ENCODE measurements at places on chromosomes 13 and 19.
A peak's percentile ranks its signal among the peaks of the same experiment; 100 is the strongest.

- no peak for DNase-seq
Measured at GRCh38 chr13:60260440-60260839, 96.7 kb upstream of the DIAPH3 start.

DNA sequence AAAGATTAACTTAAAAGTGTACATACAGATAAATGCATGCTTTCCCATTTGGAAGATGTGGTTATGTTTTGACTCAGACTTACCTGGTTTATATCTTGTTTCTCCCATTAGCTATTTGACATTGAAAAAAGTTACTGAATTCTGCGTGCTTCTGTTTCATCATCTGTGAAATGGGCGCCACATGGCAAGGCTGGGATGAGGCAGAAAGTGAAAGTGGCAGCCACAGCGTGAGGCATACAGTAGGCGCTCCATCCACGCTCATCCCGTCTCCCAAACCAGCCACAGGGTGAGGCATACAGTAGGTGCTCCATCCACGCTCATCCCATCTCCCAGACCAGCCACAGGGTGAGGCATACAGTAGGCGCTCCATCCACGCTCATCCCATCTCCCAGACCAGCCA lies 14.0 kb upstream of the TMEM255B start:
- no peak for DNase-seq

- no peak for DNase-seq
Measured at GRCh38 chr19:1237754-1238368, at the start of gene CBARP. Gene CBARP, minus strand, starts transcription at chr19:1238005. Its CDS starts 1,905 bp downstream, at chr19:1236100.

GRCh38 chr13:45229172-45229571 lies 28.3 kb upstream of the KCTD4 start:
- no peak for DNase-seq

DNA sequence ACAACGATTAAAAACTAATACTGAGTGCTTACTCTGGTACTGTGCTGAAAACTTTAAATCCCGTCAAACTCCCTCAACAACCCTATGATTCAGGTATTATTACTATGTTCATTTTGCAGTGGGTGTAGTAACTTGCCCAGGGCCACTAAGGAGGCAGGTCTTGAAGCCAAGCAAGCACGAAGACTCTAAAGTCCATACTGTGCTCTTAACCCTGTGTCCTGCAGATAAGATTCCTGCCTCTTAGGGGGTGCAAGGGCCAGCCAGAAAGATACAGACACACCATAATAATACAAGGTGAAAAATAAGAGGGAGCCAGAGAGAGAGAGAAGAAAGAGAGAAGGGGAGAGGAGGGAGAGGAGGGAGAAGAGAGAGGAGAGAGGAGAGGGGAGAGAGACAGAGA lies 95.5 kb downstream of the CDADC1 start:
- no peak for DNase-seq

GRCh38 chr19:52391135-52391534 lies 6.5 kb upstream of the ZNF528 start:
- no peak for DNase-seq

GRCh38 chr13:50420718-50421472 lies 405.7 kb downstream of the KCNRG start:
- no peak for DNase-seq

- DNase-seq = no peak
Measured at GRCh38 chr13:111911754-111912452, 155.0 kb upstream of the SOX1 start.

DNA sequence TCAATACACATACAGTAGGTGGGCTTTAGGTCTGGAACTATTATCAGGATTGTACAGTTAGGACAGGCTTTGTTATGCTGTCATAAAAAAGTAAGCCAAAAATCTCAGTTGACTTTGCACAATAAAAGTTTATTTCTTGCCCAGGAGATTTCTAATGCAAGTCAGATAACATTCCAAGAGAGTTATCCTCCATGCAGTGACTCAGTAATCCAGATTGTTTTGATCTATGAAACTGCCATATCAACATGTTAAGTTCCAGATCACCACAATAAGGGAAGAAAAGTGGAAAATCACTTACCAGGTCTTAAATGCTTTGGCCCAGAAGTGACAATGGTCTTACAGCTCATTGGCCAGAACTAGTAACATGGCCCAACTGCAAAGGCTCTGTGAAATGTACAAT lies 636.2 kb upstream of the KLF12 start:
- no peak for DNase-seq

DNA sequence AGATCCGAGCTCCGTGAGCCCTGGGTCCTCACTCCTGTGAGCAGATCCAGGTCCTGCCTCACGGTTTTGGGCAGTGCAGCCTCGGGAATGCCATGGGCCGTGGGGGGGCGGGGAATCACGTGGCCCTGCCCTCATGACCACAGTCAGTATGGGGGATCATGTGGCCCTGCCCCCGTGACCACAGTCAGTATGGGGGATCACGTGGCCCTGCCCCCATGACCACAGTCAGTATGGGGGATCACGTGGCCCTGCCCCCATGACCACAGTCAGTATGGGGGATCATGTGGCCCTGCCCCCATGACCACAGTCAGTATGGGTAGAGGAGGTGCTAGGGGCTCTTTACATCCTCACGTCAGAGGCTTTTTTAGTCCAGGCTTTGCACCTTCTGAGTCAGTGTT lies 64.3 kb upstream of the F7 start:
- DNase-seq = no peak

- DNase-seq = no peak
Measured at GRCh38 chr13:99733346-99733745, 232.1 kb downstream of the TM9SF2 start.

- DNase-seq = no peak
Measured at GRCh38 chr19:35023428-35023827, 6.8 kb upstream of the SCN1B start.

- DNase-seq = no peak
Measured at GRCh38 chr19:4717966-4718701, 5.5 kb downstream of the DPP9 start.

DNA sequence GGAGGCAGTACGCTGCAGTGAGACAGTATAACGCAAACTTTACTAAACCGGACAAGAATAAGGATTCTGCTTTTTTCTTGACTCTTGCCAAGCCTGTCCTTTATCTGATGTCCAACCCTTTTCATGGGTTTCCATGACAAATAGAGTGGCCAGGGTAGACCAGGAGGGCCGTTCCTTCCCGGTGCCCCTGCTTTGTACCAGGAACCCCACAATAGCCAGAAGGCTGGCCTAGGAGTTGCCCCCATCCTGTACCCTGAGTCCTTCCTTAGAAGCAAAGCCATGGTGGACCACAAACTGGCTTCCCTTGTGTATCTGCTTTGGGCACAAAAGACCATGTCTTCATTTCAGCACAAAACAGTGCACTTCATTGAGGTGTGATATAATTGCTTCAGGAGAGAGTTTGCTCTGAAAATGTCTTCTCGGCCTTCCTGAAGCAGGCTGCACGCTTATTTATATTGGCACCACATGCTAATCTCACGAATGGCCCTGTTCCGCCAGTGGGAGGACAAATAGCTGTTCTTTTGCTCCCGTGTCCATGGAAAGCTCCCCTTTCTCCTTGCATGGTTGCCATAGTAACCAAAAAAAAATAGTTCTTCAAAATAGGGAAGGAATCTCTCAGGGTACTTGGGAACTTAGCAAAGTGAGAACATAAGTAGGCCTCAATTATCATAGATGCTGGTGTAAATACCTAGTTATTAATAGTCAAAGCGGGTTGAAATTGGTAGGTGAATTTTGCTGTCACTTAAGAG lies 222.1 kb downstream of the ZIC5 start:
- no peak for DNase-seq

DNA sequence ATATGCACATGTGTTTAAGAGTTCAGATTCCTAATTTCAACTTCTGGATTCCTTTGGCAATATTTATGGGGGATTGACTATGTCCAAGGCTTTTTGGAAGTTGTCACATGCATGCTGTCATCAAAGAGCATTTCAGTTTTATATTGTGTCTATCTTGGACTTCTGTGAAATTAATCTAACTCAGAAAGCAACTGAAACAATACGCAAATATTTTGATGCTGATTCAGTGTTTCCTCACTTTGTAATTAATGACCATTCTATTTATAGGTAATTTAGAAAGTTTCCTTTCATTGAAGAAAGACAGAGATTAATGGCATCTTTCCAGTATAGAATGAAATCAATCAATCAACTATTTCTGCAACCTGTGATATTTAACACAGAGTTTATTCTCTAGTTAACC lies 550.1 kb downstream of the PCDH9 start:
- DNase-seq = no peak

GRCh38 chr13:52695856-52696255 lies 43.2 kb downstream of the SUGT1 start:
- no peak for DNase-seq

- no peak for DNase-seq
Measured at GRCh38 chr13:94583926-94584325, 12.0 kb downstream of the TGDS start.

- peak; percentile 10 for DNase-seq
Measured at GRCh38 chr19:46718157-46718933, 1.4 kb upstream of the PRKD2 start.

DNA sequence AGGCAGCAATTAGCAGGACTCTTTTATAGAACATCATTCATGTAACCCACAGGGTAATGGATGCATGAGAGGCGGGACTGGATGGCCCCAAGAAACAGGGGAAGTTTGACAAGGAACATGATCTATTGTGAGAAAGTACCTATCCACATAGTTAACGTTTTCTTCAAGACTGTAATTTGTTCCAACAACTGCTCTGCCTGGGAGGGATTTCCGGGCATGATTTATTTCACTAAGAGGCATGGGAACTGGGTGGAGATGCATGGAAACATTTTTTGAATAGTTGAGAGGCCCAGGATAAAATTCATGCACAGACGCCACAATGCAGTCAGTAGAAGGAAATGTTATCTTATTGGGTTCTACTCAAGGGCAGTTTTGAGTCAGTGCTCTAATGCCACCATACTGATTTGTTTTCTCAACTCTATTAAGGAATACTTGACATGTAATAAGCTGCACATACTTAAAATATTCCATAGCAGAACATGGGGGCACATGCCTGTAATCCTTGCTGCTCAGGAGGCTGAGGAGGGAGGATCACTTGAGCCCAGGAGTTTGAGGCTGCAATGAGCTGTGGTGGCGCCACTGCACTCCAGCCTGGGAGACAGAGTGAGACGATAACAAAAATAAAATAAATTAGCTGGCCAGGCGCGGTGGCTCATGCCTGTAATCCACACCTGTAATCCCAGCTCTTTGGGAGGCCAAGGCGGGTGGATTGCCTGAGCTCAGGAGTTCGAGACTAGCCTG lies 9.9 kb upstream of the ATG4D start:
- no peak for DNase-seq

- DNase-seq = no peak
Measured at GRCh38 chr19:56683116-56683515, 11.6 kb upstream of the ZNF835 start.

- no peak for DNase-seq
Measured at GRCh38 chr19:4284176-4284958, 5.3 kb downstream of the SHD start.

DNA sequence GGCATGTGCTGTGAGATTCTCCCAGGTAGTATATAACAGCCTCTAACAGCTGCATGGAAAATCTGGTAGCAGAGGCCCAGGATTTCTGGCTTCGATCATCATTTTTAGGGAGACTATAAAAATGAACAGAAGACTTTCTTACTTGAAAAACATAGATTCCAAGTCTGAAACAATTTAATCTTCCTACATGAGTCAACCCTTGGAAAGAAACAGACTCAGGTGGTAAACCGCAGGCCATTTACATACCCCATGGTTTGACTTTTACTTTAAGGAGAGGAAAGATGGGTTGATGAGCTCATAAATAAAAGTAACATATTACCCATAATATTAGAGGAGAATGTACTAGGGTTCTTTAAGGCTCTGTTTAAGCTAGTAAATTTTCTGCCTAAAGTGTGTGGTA lies 121.6 kb downstream of the CYSLTR2 start:
- DNase-seq = no peak

DNA sequence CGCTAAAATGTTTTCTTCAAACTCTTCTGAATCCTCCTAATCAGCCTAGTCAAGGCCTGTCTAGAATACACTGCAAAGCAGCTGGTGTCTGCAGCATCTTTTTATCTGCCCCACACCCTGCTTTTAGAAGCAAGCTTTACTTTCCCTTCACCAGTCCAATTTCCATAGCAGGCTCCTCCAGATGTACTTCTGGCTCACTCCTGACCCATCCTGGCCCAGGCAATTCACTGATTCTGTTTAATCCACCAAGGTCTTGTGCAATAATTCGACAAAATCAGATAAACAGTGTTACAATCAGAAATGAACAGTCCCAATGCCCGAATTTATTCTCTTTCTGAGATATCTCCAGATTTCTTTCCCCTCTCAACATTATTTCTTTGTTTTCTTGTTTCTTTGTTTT lies 415.2 kb upstream of the SGCG start:
- DNase-seq = no peak

GRCh38 chr19:29662278-29662603 lies 3.0 kb upstream of the PLEKHF1 start:
- no peak for DNase-seq

DNA sequence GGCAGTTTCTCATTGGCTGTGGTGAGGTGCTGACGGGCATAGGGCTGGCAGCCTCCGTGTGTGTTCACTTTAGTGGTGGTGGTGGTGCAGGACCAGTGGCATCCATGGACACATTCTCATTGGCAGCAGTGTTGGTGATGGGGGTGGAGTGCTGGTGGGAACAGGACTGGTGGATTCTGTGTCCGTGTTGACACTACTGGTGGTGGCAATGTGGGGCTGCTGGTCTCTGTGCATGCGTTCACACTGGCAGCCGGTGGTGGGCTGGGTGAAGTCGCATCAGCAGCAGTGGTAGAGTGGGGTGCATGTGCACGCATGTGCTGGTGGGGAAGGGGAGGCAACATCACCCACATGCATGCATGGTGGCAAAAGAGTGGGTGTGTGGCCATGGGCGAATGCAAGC lies 1471.4 kb upstream of the PCDH20 start:
- DNase-seq = no peak

DNA sequence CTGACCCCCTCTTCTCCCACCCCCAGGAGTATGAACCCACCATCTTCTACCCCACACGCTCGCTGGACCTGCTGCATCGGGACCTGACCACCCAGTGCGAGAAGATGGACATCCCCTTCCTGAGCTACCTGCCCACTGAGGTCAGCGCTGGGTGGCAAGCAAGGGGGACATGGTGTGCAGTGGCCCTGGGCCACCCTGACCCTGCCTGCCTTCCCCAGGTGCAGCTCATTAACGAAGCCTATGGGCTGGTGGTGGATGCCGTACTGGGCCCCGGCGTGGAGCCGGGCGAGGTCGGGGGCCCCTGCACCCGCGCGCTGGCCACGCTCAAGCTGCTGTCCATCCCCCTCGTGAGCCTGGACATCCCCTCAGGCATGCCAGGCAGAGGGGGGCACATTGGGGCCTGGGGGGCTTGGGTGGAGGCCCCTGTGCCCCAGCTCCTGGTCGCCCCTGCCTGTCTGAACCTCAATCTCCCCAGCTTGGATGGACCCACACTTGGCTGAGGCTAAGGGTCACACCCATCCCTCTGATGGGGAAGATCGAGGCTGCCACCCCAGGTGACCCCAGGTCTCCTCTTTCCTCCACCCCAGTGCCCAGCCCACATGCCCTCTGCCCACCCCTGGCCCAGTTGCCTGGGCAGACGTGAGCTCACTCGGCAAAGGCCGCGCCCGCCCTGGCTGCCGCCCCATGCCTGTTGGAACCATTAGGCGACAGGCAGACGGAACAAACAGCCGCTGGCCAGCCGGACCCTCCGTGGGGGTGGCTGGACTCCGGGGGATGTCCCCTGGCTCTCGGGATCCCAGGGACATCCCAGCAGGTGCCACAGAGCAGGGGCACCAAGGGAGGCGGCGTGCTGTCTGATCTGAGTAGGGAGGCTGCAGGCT lies 2.5 kb upstream of the CILP2 start:
- no peak for DNase-seq

GRCh38 chr13:59157181-59157580 lies 1006.5 kb downstream of the DIAPH3 start:
- DNase-seq = no peak
